ENCODE measurements at places on chromosomes 3 and 15. TPM values are rescaled to one million over a fixed set of nuclear protein-coding genes. Genes with fewer than 3 reads are reported as not detected.

GRCh38 chr15:68598171-68599152 is 19.7 kb downstream of the CORO2B start:
- H3K4me1 ChIP-seq, result no peaks in the 10 kb centered on the region
- no peak for DNase-seq
- H3K27me3 ChIP-seq, result no peaks in the 10 kb centered on the region
- H3K36me3 ChIP-seq, result no peaks in the 10 kb centered on the region
- no peak overlapping the region for H3K4me3 ChIP-seq

DNA sequence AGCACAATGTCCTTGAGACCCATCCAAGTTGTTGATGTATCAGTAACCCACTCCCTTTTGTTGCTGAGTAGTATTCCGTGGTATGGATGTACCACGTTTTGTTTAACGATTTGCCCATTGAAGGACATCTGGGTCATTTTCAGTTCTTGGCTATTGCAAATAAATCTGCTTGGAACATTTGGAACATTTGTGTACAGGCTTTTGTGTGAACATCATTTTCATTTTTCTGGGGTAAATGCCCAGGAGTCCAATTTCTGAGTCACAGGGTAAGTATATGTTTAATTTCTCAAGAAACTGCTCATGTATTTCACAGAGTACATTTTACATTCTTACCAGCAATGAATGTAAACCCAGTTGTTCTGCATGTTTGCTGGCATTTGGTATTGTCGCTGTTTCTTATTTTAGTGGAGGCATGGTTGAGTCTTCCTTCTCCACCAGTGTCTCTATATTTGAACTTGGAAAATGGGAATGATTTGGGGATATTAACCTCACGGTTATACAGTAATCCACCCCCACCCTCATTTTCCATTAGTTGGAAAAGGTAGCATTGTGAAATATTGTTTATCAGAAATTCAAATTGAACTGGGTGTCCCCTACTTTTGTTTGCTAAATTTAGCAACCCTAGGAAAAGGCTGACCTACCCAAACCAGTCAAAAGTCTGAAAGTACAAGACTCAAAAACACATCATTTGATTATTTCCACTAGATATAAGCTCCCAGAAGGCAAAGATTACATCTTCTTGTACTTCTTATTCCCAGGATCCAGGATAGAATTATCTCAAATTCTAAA is 30.8 kb downstream of the POMGNT2 start:
- H3K4me1 ChIP-seq, result no peaks in the 10 kb centered on the region
- no peak overlapping the region for H3K4me3 ChIP-seq
- no peak for DNase-seq
- no peak overlapping the region for H3K27ac ChIP-seq
- peaks cover 7% of the 10 kb centered on the region for H3K36me3 ChIP-seq

- peaks cover 41% of the 10 kb centered on the region for H3K36me3 ChIP-seq
- H3K4me1 ChIP-seq, result peaks cover 14% of the 10 kb centered on the region
- H3K27ac ChIP-seq, result no peak overlapping the region
- H3K4me3 ChIP-seq, result no peak overlapping the region
- no peak for DNase-seq
- H3K27me3 ChIP-seq, result no peaks in the 10 kb centered on the region
These were observed 2.2 kb downstream of the MAN2C1 start for GRCh38 chr15:75366163-75366562.

DNA sequence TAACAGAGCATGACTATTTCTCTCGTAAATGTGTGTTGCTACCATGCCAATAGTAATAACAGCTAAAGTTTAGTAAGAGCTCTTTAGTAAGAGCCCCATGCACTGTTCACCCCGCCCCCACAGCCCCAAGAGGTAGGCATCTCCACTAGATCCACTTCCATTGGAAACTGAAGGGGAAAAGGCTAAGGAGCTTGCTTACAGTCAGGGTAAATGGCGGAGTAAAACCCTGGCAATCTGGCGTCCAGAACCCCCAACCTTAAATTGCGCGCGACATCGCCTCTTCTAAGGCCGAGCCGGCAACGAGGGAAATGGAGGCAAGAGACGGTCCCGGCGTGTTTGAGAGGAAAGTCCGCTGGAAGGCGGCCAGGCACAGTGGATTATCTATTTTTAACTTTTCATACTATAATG is 654 bp upstream of the C3orf38 start:
- H3K27ac ChIP-seq, result peak overlapping the region; percentile 97
- DNase-seq, result peak; percentile 23
- H3K27me3 ChIP-seq, result no peaks in the 10 kb centered on the region
- H3K36me3 ChIP-seq, result peaks cover 11% of the 10 kb centered on the region
- peak overlapping the region; percentile 100 for H3K4me3 ChIP-seq

- H3K36me3 ChIP-seq, result no peaks in the 10 kb centered on the region
- no peaks in the 10 kb centered on the region for H3K4me1 ChIP-seq
- H3K27me3 ChIP-seq, result no peaks in the 10 kb centered on the region
These were observed 120.1 kb upstream of the DPH6 start for GRCh38 chr15:35665896-35666536.

GRCh38 chr3:157175691-157176507 is 16.0 kb upstream of the CCNL1 start:
- H3K4me1 ChIP-seq, result peaks cover 9% of the 10 kb centered on the region
- peak overlapping the region; percentile 94 for H3K27ac ChIP-seq
- no peaks in the 10 kb centered on the region for H3K27me3 ChIP-seq
- peak overlapping the region; percentile 91 for H3K4me3 ChIP-seq
- no peak for DNase-seq

GRCh38 chr15:74417225-74417624 is 16.5 kb downstream of the SEMA7A start:
- H3K27me3 ChIP-seq, result no peaks in the 10 kb centered on the region
- H3K4me1 ChIP-seq, result peaks cover 90% of the 10 kb centered on the region
- no peak overlapping the region for H3K27ac ChIP-seq
- peaks cover 81% of the 10 kb centered on the region for H3K36me3 ChIP-seq

DNA sequence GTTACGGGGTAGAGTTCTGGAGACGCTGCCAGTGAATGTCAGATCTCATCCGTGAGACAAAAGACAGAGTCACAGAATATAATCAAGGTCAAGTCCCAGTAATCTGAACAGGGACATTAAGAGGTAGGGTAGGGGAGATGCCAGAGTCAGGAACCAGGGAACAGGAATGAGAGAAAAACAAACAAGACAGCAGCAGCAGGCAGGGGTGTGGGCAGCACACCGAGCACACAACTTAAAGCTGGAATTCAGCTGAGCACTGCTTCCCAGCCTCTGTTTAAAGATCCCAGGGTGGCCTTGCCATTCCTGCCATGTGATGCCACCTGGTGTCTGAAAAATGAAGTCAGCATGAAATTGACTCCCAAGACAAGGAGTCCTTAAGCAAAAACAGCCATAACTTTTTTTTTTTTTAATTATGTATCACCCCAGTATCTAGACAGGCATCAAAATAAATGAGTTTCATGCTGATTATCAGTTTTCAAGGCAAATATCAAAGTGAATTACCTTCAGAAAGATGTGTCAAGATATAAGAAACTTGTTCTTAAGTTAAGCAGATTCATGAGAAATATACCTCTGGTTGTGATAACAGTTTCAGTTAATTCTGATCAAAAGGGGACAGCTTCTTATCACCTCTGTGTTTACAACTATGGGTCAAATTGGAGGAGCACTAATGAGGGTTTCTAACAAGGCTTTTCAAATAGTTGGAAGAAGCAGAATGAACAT is 203.7 kb downstream of the SLC9A9 start:
- peak; percentile 60 for DNase-seq
- H3K27ac ChIP-seq, result no peak overlapping the region
- peaks cover 7% of the 10 kb centered on the region for H3K4me1 ChIP-seq
- H3K4me3 ChIP-seq, result no peak overlapping the region
- no peaks in the 10 kb centered on the region for H3K36me3 ChIP-seq
- no peaks in the 10 kb centered on the region for H3K27me3 ChIP-seq

- DNase-seq, result no peak
- H3K27me3 ChIP-seq, result no peaks in the 10 kb centered on the region
- H3K36me3 ChIP-seq, result peaks cover 54% of the 10 kb centered on the region
These were observed 75.1 kb downstream of the VGLL4 start for GRCh38 chr3:11568503-11569155.

DNA sequence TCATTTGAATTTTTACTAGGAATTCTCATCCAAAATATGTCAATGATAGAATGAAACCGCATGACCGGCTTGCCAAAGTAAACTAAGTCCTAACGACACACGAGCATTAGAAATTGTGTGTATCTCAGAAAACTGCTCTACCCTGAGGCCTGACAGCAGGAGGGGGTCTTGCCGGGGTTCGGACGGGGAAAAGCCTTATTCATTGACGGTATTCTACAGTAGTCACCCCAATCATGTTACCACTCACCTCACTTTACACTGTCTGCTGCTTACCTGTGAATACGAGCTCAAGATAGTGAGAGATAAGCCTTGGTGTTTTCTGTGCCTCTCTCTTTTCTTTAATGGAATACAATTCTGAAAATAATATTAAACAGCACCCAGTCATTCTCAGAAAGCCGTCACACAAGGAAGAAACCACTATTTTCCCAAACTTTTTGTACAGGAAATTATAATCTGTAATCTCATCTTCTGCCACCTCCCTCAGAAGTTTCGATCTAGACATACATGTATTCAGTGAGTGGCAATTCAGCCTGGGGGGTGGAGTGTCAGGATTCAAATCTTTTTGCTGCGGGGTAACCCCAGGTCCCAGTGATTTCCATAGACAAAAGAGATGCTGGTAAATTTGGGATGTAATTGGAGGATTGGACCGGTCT is 492 bp upstream of the FAM43A start:
- H3K27ac ChIP-seq, result no peak overlapping the region
- DNase-seq, result no peak
- peak overlapping the region; percentile 50 for H3K4me3 ChIP-seq
- peaks cover 65% of the 10 kb centered on the region for H3K27me3 ChIP-seq

GRCh38 chr15:48833526-48834239 is 22.8 kb upstream of the CEP152 start:
- no peaks in the 10 kb centered on the region for H3K4me1 ChIP-seq
- H3K27me3 ChIP-seq, result no peaks in the 10 kb centered on the region
- H3K36me3 ChIP-seq, result no peaks in the 10 kb centered on the region
- H3K4me3 ChIP-seq, result no peak overlapping the region

DNA sequence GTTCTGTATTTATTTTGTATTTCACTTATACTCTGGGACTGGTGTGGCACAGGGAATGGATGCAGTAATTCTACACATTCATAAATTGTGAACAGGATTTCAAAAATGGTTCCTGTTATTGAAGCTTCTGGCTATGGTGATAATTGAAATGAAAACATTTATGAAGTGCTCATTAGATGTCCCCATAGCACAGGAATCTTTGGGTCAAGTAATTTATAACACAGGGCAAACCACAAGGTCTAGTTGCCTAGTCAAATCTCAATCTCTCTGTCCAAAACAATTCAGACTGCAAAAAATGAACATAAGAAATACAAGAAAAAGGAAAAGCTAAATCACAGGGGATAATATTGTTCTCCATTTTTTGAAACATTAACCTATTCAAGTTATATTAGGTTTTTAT is 117.5 kb upstream of the PTPRG start:
- H3K36me3 ChIP-seq, result no peaks in the 10 kb centered on the region
- no peak overlapping the region for H3K27ac ChIP-seq
- no peak overlapping the region for H3K4me3 ChIP-seq
- DNase-seq, result no peak

GRCh38 chr3:79521221-79521848 is 246.5 kb downstream of the ROBO1 start:
- H3K4me3 ChIP-seq, result no peak overlapping the region
- no peak for DNase-seq
- H3K4me1 ChIP-seq, result no peaks in the 10 kb centered on the region
- no peaks in the 10 kb centered on the region for H3K27me3 ChIP-seq
- H3K27ac ChIP-seq, result no peak overlapping the region

DNA sequence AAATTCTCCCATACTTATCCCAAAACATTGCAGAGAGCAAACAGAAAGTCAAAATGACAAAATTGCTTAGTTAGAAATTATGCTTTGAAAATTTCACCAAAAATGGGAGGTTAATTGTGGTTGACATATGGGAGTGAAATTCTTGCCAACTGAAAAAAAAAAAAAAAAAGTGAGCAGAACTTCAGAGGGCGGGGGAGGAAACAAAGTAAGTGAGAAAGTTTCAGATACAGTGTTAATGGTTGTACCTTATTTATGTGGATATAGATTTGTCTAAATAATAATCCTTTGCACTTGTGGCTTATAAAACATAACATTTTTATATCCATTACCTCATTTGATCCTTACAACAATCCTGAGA is 91.5 kb upstream of the RAP2B start:
- DNase-seq, result no peak
- no peaks in the 10 kb centered on the region for H3K27me3 ChIP-seq
- H3K4me1 ChIP-seq, result no peaks in the 10 kb centered on the region
- H3K27ac ChIP-seq, result no peak overlapping the region

DNA sequence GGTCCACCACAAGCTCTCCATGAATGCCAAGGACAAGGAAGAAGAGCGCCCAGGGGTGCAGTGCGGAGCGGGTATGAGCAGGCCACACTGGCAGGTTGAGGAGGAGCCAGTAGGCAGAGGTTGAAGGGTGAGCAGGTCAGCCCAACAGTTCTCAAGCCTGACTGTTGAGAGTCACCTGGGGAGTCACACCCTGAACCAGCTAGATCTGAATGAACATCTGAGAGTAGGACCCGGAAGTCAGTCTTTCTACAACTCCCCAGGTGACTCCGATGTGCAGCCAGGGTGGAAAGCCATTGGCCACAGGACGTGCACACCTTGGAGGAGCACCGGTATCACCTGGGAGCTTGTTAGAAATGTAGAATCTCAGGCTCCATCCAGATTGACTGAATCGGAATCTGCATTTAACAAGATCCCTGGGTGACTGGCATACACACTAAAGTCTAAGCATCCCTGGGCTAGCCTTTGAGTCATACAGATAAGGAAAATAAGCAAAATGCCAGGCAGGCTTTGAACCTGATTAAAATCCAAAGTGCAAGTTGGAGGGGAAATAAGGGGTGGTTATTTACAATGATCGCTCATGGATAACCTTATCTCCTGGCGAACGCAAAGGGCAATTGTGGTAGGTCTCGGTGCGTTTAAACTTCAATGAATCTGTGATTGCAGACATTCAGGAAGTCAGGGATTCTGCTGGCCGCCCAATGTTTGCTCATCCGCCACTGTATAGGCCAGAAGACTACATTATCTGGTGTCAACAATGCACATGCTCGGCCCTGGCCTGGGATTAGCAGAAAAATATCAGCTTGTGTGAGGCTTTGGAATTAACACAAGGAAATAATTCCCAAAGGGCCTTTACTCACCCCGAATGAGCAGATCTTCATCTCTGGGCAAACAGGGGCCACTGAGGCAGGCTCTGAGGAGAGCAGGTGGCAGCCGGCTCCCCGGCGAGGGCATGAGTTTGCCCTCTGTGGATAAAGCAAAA is 11.7 kb upstream of the LYZL4 start:
- H3K4me1 ChIP-seq, result no peaks in the 10 kb centered on the region
- H3K4me3 ChIP-seq, result no peak overlapping the region
- no peaks in the 10 kb centered on the region for H3K36me3 ChIP-seq
- no peaks in the 10 kb centered on the region for H3K27me3 ChIP-seq
- no peak overlapping the region for H3K27ac ChIP-seq
- DNase-seq, result no peak

- peaks cover 16% of the 10 kb centered on the region for H3K27me3 ChIP-seq
- H3K36me3 ChIP-seq, result no peaks in the 10 kb centered on the region
- DNase-seq, result no peak
- H3K4me1 ChIP-seq, result no peaks in the 10 kb centered on the region
- H3K27ac ChIP-seq, result no peak within 1 kb of the TSS
These were observed at the start of gene SLC6A11 for GRCh38 chr3:10816019-10816862. SLC6A11 (plus strand) TSS chr3:10816228; CDS start chr3:10816266, 38 bp downstream.

GRCh38 chr3:52685285-52685708 is 416 bp downstream of the PBRM1 start:
- H3K27ac ChIP-seq, result peak overlapping the region; percentile 100
- peaks cover 12% of the 10 kb centered on the region for H3K4me1 ChIP-seq
- H3K36me3 ChIP-seq, result peaks cover 23% of the 10 kb centered on the region
- no peaks in the 10 kb centered on the region for H3K27me3 ChIP-seq

SCN5A gene
- 0.05 TPM for total RNA-seq

SUSD5 gene
- 0.14 TPM for total RNA-seq

WDR6 gene
- total RNA-seq, result 53.9 TPM

ALPK3 gene
- total RNA-seq, result 1.1 TPM

ITIH4 gene
- 4.5 TPM for total RNA-seq

DPPA2 gene
- total RNA-seq, result 0.14 TPM

DUOXA2 gene
- total RNA-seq, result 0.05 TPM

Measured in thymus (tissue), 14 donors.